ENCODE measurements at places on chromosomes 2 and 18.

- no peak for DNase-seq
These were observed 3.4 kb upstream of the FAM161A start for GRCh38 chr2:61857224-61857623.

- no peak for DNase-seq
These were observed at the start of gene OR6B3 for GRCh38 chr2:240053173-240054155. Gene OR6B3 (minus strand): TSS chr2:240053521.

DNA sequence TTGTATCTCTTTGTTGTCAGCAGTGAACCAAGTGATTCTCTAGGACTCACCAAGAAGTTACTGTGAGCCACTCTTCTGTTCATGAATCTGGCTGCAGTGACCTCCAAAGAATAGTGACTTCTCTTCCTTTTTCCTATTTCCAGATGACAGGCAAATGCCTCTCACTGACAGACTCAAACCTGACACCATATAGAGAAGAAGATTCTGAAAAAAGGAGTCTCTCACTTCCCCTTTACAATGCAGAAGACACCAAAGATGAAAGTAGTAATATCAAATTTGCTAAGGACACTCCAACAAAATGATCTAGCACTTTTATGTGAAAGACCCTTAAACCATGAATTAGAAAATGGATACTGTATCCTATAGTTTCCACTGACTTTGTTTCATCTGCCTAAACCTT lies 44.4 kb upstream of the SETBP1 start:
- no peak for DNase-seq

DNA sequence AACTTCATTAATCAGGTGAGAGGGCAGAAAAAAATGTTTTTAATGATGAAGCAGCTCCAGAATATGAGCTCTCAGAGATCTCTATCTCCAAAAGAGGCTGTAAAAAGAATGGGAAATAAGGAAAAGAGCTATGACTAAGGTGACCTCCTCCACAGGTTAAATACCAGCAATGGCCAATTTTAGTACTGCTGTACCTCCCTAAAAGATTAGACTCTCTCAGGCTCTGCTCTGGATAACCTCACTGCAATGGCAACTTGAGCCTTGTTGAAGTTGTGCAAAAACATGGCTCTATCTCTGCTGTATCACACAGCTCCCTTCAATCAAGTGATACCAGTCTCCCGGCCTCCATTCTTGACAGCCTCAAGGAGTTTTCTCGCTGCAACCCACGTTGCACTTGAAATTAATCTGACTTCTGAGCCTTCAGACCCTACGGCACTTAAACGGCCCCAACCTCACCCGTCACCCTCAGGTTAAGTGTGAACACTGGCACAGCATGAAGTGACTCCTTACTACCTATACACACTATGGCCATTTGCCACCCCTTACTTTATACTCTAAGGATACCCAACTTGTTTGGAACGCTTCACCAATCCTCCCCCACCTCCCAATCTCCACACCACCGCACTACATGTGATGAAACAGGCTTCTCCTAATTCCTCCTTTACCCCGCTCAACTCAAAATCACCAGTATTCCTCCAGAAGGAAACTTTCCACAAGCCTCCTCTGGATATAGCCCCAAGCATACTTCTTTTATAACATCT lies 36.3 kb downstream of the SMAD2 start:
- no peak for DNase-seq

- no peak for DNase-seq
These were observed 8.7 kb downstream of the CROCC2 start for GRCh38 chr2:240914645-240915525.
